ENCODE measurements at places on chromosomes 13 and 19. TPM values are rescaled to one million over a fixed set of nuclear protein-coding genes. Genes with fewer than 3 reads are reported as not detected.

The SHANK1 gene
- polyA plus RNA-seq: 0.58 TPM

The OR7A5 gene
- polyA plus RNA-seq: not detected

The CYP2A13 gene
- not detected for polyA plus RNA-seq

The SPRED3 gene
- 1.9 TPM for polyA plus RNA-seq

The GRK1 gene
- not detected for polyA plus RNA-seq

The INAFM1 gene
- 14.5 TPM for polyA plus RNA-seq

The KIR2DL1 gene
- polyA plus RNA-seq: not detected

The TYROBP gene
- polyA plus RNA-seq: not detected

The CNN1 gene
- polyA plus RNA-seq: 30.0 TPM

The ALKBH7 gene
- 72.4 TPM for polyA plus RNA-seq

The ZNF419 gene
- 7.5 TPM for polyA plus RNA-seq

The ZNF91 gene
- polyA plus RNA-seq: 8.2 TPM

DNA sequence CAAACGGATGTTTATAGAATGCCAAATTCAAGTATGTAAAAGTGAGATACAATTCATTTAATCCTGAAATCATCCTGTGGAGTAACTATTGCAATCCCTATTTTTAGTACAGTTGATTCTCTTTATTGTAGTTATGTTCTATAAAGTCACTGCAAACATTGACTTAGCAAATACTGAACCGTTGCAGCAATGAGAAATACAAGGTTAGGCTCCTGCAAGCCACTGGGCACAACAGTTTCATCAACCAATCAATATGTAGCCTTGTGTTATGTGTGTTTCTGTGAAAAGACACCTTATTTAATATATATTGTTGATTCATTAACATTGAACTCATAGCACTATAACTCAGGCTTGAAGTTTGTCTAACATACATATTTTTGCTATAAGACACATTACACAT is 174.4 kb downstream of the DCT start:
- DNase-seq: no peak

GRCh38 chr19:31351056-31351854 is 2.0 kb upstream of the TSHZ3 start:
- peak; percentile 80 for DNase-seq

DNA sequence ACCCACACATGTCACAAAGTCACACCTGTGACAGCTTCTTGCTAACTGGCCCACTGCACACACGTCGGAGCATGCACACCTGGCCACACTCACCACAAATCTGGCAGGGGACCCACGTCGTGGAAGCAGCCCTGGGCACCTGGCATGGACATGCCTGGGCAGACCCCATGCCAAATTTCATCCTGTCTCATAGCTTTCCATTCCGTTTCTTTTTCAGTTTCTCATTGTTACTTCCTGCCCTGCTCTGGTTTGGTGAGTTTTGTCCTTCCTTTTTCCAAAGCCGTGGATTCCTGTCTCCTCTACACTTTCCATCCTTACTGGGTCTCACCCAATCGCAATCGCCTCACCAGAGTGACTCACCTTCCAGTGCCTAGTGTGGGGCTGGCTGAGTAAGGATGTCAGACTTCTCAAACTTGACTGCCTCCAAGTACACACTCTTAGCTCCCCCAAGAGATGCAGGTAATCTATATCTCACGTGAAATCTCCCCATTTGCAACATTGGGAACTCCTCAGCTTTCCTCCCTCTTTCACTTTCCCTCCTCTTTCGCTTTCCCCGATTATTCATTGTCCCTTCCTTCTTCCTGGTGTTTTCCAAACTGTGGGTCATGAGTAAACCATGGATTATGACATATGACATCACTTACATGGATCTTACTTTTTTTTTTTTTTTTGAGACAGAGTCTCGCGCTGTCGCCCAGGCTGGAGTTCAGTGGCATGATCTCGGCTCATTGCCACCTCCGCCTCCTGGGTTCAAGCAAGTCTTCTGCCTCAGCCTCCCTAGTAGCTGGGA is 1.6 kb upstream of the BBC3 start:
- peak; percentile 88 for DNase-seq

GRCh38 chr13:113747291-113747833 is 11.7 kb upstream of the TMEM255B start:
- DNase-seq: no peak

- DNase-seq: peak; percentile 48
These were observed 133.7 kb downstream of the GGACT start for GRCh38 chr13:100454876-100455275.

- no peak for DNase-seq
These were observed 88.7 kb downstream of the SCGB2B2 start for GRCh38 chr19:34588249-34588648.

DNA sequence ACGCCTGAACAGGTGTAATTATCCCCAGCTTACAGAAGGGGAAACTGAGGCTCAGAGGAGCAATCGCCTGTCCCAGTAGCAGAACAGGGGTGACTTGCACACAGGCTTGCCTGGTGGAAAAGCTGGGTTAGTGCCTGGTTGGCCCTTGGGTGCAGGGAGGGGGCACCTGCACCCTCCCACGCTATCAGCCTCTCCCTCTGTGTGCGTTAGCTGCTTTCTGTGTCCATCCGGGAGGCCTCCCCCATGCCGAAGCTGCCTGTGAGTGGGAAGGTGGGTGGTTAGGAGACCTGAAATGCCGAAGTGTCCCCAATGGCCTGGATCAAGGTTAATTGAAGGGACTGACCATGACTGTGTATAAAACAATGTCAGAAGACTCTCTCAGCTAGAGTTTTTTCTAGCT is 295.0 kb downstream of the ZNF536 start:
- no peak for DNase-seq

- DNase-seq: no peak
These were observed 10.4 kb downstream of the BORCS8 start for GRCh38 chr19:19181488-19181998.

GRCh38 chr13:23497191-23497590 is 63.7 kb upstream of the SACS start:
- DNase-seq: no peak

- peak; percentile 32 for DNase-seq
These were observed 613.2 kb upstream of the SLITRK5 start for GRCh38 chr13:87057807-87058520.

GRCh38 chr13:53069800-53070199 is 41.2 kb downstream of the OLFM4 start:
- DNase-seq: no peak

DNA sequence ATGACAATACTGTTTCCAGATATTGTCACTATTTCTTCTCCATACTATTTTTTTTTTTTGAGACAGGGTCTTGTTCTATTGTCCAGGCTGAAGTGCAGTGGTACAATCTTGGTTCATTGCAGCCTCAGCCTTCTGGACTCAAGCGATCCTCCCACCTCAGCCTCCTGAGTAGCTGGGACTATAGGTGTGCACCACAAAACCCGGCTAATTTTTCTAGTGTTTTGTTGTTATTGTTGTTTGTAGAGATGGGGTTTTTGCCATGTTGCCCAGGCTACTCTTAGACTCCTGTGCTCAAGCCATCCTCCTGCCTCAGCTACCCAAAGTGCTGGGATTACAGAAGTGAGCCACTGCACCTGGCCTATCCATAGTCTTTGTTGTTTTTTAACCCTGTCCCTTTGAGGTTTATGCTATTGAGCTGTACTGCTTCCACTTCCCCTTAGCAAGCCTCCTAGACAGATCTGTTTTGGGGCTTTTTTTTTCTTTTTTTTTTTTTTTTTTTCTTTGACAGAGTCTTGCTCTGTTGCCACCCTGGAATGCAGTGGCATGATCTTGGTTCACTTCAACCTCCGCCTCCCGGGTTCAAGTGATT is 27.6 kb upstream of the MAP3K10 start:
- DNase-seq: no peak

DNA sequence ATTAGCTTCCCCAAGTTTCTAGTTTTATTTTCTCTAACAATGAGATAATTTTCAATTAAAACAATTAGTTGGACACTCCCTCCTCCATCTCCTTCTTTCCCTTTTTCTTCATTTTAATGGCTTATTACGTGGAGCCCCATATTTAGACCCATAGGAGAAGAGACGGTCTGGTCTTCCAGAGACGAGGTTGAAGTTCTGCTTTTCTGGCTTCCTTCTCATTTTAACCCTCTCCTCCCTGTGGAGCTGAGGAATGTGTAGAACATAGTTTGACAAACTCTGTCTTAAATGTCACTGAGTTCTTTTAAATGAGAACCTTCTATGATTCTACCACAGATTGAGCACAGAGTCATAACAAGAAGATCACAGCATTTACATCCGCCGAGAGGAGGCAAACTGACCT is 86.8 kb downstream of the EDNRB start:
- DNase-seq: no peak

DNA sequence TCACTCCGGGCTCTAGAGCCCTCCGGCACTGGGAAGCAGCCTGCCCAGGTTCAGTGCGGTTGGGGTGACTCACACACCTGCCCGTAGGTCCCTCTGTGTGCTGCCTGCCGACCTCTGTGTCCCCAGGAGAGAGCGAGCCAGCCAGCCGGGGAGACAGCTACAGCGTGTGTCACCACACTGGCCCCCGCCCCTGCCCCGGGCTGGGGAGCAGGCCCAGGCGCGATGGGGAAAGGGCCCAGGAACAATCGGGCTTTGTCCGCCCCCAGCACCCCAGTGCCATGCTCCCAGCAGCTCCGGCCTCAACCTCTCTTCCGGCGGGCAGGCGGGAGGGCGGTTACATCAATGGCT is at the start of gene KLK6:
Gene KLK6 (minus strand): TSS at position 179 of the 348 bp plus-strand sequence. CDS start 1,487 bp downstream, outside the sequence.
- no peak for DNase-seq

- no peak for DNase-seq
These were observed 237.7 kb downstream of the MZT1 start for GRCh38 chr13:72489751-72490150.

GRCh38 chr13:75702476-75702875 is 66.3 kb downstream of the LMO7 start:
- DNase-seq: no peak

GRCh38 chr13:41222259-41222852 is 28.0 kb upstream of the KBTBD7 start:
- peak; percentile 58 for DNase-seq

DNA sequence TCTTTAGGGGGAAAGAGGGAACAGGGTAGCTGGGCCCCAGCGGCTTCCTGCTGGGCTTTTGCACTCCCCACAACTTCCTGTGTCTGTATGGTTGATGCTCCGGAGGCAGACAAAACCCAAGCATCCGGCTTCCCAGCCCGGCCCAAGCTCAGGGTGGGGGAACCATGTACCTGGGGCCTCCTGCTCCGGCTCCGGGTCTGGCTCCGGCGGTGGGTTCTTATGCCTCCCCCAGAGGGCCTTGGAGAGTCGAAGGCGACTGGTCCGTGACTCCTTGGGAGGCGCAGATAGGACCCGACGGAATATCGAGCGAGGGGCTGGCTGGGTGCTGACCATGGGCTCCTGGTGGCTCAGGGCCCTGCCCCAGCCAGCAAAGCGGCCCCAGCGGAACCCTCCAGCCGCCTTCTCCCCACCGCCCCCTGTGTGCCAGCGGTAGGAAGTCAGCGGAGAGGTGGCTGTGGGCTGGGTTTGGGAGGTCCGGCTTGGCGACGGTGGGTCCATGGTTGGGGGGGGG is 428 bp downstream of the RASAL3 start:
- no peak for DNase-seq

GRCh38 chr19:15296353-15296752 is 36.0 kb downstream of the BRD4 start:
- no peak for DNase-seq

- DNase-seq: peak; percentile 92
These were observed 17.3 kb downstream of the UPF1 start for GRCh38 chr19:18848878-18849661.

GRCh38 chr13:41019011-41019487 is at the start of gene ELF1:
Gene ELF1, minus strand, starts transcription at chr13:41019316. Its CDS starts 37,262 bp downstream, at chr13:40982054.
- DNase-seq: peak; percentile 82

DNA sequence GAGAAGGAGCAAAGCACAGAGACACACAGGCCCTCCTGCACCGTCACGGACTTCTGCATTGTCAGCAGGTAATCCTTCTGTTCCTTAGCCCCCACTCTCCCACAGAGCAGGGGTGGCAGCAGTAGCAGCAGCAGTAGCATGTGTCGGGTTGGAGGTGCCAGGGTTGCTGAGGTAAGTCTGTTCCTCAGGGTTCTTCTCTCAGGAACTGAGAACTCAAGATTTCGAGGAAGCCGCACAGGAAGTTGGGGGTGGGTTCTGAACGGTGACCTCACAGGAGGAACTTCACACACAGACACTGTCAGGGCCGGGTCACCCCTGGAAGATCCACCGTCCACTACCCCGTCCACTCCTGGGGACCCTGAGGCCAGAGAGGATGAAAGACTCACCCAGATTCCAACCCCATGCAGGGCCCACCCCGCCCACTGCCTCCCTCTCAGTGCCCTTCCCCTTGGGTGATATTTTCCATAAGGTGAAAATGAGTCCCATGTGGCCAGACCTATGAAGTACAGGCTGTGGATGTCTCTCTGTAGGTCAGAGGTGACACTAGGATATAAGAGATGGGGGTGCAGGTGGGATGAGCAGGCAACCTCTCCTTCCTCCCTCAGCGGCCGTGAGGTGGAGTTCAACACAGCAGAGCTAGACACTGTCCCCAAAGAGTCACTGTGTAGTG is at the start of gene SIGLEC12:
Gene SIGLEC12 (minus strand): TSS at position 207 of the 670 bp plus-strand sequence. CDS start 67 bp downstream, at position 140.
- DNase-seq: no peak

- DNase-seq: peak; percentile 19
These were observed 276.7 kb downstream of the POU4F1 start for GRCh38 chr13:78326633-78327032.

DNA sequence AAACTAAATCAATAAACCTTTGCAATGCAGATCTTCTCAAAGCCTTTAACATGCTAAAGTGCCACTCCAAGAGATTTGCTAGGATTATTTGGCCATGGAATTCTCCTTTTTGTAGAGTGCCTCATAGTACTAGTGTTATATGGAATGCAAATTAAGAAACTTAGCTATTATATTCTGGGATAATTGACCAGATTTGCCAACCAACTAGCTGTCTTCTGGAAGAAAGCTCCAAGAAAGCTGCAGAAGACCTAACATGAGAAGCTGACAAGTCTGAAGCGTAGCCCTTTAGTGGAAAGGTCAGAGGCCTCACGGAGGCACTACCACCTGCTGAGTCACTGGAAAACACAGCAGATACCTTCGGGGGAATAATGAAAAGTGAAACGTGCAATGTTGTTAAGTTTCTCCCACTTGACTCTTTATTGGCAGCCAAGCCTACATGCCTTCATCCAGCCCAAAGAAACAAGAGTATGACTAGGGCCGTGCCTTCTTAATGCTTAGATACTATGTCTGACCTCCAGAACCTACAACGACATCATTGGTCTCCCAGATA is 29.8 kb upstream of the KATNAL1 start:
- DNase-seq: no peak

DNA sequence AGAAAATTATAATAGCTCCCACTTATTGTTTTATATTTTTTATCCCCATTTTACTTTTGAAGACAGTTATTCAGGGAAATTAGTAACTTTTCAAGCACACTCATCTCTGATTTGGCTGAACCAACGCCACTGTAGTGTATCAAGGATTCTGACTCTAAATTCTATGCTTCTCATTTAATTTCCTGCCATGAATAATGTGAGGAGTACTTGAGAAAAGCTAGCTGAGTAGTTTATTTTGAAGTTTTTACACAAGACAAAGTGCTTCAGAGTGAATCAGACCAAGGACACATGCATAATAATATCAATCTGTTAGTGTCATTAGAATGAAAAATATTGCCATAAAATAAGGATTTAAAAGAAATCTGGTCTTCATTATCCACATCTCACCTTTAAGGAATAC is 329.9 kb downstream of the SLITRK6 start:
- no peak for DNase-seq

DNA sequence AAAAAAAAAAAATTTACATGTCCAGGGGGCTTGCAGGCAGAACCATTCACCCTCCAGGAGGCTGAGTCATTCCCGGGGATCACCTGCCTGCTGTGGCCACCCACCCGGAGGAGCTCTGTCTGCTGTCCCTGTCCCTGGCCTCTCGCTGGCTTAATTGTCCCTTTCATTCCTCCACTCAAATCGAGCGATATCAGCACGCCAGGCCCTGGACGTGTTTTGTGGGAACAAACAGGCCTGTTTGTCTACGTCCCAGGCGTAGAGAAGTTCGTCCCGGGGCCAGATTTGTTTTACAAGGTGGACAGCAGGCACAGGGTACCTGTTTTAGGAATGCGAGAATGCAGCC is 21.2 kb downstream of the SULT2B1 start:
- DNase-seq: no peak
